ENCODE measurements at places on chromosomes 3 and 15.
A peak's percentile ranks its signal among the peaks of the same experiment; 100 is the strongest.

DNA sequence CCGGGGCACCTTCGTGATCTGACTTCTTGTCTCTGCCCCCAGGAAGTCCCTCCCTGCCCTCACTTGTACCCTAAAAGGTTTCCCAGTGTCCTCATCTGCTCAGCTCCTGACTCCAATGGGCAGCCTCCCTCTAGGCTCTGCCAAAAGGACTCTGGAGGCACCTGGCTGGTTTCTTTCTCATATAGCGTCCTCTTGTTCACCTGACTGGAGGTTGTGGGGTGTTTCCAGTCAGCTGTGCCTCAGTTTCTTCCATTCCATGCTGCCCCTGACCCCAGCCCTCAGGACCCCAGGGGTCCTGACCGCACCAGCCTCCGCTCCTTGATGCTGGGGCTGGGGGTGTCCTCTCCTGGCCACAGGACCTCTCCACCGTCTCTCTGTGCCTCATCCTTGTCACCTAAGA, 2.5 kb downstream of the PRR23E start:
- DNase-seq, result no peak

DNA sequence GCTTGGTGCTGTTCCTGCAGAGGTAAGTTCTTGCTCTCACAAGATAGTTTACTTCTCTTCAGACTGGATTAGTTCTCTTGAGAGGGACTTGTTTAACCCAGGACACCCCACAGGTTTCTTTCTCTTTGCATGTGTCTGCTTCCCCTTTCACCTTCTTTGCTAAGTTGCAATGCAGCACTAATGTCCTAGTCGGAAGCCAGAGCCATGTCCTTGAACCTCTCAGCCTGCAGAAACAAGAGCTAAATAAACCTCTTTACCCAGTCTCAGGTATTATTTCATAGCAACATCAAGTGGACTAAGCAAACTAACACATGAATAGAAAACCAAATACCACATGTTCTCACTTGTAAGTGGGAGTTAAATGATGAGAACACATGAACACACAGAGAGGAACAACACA, 915.2 kb downstream of the NSUN3 start:
- peak; percentile 82 for DNase-seq

DNA sequence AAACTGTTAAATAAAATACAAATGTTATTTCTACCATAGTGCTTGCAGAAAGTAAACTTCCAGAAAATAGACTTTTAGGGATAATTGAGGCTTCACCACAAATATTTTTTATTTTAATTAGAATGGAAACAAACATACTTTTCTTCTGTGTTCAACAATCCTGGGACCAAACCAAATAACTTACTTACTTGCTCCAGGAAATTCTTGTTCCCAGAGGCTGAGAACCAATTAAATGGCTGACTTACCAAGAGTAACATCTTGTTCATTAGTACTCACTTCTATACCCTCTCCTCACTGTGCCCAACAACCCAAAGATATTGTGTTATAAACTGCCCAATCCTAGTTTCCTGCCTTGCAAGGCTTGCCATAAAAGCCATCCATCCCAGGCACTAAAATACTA, 172.2 kb upstream of the PFN2 start:
- DNase-seq, result no peak

DNA sequence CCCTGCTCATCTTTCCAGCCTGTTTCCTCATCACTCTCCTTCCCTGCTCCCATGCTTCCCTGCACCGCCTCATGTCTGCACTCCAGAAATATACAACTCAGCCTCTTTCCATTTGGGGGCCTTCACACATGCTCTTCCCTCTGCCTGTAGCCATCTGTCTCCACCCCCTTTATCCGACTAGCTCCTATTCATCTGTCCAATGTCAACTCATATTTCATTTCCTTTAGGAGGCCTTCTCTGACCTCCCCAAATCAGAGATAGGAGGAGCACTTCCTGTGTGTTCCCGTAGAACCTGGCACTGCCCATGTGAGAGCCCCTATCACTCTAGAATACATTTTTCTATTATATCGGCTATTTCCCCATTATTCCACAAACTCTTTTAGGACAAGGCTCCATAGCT, 10.6 kb downstream of the ATP8B4 start:
- no peak for DNase-seq

DNA sequence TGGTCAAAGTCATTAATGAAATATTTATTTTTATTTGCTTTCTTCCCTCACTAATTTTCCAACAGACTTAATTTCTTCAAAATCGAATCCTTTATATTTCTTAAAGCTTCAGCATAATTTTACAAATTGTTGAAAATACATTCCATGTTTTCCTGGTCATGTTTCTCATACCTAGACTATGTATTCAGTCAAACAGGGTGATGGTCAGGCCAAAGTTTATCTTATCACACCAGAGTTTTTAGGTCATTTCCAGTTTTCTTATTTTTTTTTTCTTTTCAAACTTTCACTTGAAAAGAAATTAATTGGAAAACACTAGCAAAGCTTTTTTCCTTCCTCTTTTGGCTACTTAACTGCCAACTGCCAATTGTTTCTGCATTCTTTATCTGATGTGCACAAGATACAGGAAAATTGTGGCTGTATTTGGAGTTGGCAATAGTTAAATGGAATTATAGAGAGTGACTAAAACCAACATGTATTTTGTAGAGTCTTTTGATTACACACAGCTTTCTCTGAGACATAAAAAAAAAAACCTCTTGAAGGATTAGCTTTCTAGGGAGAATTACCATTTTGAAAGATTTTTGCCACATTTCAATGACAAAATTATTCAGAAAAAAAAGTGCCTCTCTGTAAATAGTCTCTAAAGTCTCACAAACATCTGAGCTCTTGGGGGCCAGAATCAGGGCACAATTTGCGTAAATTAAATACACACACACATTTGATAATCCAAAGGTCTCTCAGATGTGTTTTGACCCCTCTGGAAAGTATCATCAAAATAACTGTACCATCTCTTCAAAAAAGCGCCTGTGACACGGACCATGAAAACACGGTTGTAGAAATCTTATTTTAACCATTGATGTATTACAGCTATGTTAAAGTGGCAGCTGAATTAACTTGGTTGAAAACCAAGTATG, 603.2 kb upstream of the KCNMB2 start:
- DNase-seq, result no peak

- no peak for DNase-seq
Measured at GRCh38 chr3:183572935-183573334, 17.4 kb upstream of the KLHL6 start.

DNA sequence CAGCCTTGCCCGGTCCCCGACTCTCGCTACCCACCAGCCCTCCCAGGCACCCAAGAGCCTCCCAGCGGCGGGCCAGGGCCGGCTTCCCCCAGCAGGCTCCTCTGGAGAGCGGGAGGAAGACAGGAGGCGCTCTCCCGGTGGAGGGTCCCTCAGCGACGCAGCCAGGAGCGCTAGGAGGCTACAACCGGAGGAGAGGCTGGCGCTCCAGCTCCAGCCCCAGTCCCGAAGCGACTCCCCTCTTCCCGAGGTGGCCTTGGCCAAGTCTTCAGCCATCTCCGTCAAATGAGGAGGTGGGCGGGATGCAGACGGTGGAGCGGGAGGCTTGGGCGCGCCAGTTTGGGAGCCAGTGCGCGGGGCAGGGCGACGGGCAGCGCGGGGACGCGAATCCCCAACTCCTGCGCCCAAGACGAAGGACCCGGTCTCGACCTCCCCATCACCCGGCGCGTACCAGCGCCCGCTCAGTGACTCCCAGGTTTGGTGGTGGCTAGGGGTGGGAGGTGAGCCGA, 722 bp downstream of the CHRNA3 start:
- no peak for DNase-seq

DNA sequence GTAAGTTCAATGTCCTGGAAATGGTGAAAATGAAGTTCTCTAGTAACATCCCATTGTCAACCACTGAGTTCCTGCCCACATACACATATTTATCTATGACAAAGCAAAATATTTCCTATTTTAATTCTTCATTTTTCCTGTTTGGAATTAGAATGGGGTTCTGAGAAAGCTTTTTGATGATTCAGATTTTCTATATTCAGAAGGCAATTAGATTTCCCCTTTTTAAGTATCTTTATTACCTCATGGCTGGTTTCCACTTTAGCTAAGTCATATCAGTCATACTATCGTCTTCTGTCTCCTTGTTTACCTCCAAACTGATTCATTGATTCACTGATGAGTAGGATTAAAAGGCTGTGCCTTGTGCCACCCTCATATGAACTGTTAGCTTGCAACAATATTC, 17.9 kb downstream of the ETFA start:
- no peak for DNase-seq

DNA sequence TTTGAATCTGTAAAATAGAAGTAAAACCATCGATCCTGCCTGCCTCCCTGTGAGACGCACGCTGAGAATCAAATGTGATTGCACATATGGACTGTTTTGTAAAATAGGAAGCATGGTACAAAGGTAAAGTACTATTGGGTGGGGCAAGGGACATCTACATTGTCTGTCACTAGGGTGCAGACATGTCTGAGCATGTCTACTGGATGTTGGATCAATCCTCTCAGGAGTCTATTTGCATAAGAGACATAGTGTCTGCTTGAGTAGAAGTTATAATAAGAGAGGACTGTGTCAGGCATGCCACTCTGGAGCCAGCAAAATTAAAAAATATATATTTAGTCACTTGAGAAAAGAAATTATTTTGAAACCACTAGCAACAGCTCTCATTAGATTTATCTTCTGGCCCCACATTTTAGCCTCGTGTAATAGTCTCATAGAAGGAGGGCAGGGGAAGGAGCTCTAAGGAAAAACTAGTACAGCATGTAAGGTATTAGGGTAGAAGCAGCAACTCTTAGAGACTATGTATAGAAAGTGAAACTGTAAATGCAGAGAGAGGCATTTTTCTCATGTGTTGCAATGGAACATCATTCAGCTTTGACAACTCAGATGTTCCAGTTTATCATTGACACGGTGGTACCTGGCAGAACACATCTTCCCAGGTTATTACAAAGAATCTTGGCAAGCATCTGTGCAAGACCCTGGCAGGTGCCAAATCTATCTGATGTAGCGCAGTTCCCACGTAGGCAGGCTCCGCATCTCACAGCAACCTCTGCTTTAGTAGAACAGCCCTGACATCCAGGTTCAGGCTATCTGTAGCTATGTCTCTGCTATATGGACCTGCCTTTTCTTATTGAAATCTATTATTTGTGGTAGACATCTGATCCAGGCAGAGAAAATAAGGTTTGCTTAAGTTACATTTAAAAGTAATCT, 85.2 kb upstream of the CHL1 start:
- DNase-seq, result peak; percentile 62

GRCh38 chr3:126002189-126002588, 33.2 kb downstream of the ROPN1B start:
- DNase-seq, result no peak

GRCh38 chr15:77506311-77507142, 85.8 kb downstream of the HMG20A start:
- DNase-seq, result peak; percentile 22

- no peak for DNase-seq
Measured at GRCh38 chr15:29034593-29035335, 149.0 kb downstream of the APBA2 start.

GRCh38 chr15:55774113-55774970, 31.4 kb upstream of the PRTG start:
- no peak for DNase-seq

DNA sequence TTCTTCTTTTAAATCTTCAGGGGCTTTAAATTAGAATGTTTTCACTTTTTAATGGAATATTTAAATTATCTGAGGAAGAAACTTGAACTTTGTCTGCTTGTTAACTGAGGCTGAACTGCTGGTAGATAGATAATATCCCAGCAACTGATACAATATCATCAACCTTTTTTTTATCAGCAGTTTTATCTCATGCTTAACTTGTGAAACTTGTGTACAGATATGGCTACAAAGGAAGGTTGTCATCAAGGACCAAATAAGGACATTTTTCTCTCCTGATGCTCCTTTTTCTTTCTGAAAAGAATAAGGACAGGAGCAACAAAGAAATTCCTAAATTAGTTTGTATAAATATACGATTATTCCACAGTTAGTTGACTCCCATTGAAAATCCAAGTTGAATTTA, 66.4 kb upstream of the KBTBD8 start:
- DNase-seq, result no peak

- DNase-seq, result no peak
Measured at GRCh38 chr3:48364840-48365239, 7.2 kb upstream of the FBXW12 start.

- no peak for DNase-seq
Measured at GRCh38 chr3:64398006-64398405, 172.7 kb upstream of the PRICKLE2 start.

DNA sequence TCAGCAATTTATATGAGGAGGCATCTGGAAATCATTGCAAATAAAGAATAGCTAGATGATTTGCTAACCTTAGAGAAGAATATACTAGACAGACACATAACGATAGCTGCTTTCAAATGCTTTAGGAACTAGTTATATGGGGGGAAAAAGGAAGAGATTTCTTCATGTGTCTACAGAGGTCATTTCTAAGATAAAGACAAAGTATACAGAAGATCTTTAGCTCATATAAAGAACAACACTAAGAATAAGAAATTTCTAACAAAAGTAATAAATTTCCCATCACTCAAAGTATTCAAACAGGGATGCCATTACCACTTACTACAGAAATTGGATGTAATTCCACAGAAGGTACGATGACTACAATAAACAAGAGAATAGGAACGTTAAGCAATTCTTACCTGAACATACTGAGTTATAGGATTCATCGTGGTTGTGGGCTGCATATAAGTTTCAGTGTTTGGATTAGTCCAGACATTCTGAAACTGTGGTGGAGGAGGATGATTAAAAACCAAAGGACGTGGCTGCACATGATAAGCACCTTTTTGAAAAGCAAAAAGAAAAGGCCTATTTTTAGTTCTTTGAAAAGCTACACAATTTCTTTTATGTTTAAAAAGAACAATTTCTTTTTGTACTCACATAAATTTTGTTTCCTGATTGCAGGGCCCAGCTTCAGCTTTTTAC, 8.7 kb downstream of the DAZL start:
- DNase-seq, result no peak

GRCh38 chr15:93020976-93021772, 67.8 kb downstream of the RGMA start:
- DNase-seq, result no peak

DNA sequence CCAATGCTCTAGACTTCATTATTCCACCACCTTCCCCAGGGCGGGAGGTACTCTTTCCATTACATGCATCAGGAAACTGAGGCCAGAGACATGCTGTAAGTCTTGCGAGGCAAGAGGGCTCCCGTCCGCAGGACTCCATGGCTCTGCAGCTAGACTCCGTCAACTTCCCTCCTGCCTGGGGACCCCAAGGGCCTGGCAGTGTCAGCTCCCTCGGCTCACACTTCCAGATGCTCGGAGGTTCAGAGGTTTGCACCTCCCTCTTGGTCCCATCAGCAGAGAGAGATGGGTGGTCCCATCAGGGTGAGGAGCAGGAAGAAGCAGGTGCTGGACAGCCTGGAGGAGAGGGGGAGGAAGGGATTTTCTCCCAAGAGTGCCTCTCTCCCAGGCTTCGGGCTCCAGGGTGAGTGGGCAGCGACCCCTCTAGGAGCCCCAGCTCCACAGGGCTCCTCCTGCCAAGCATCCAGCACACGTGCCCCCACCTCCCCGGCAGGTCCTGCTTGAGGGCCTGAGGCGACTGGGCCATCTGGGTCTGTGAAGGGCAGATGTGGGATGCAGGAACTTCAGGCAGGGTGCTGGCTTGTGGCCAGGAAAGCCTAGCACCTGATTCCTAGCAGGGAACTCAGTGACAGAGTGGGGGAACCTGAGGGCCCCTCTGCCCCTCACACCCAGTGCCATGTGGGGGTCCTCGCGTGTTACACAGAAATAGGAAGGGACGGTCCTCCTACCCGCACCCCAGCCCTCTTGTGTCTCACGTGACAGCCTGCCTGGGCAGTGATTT, 9.3 kb downstream of the PAK6 start:
- DNase-seq, result no peak

- DNase-seq, result no peak
Measured at GRCh38 chr3:52959773-52960172, 62.4 kb upstream of the STIMATE start.

- DNase-seq, result no peak
Measured at GRCh38 chr3:176663387-176663786, 533.9 kb downstream of the TBL1XR1 start.

Data from NCI-H510A treated with DMSO at 0.1 percent for 48 hours (cell line).